SJCRH30 (cell line): ENCODE measurements at places on chromosomes 4 and X. TPM values are rescaled to one million over a fixed set of nuclear protein-coding genes. Genes with fewer than 3 reads are reported as not detected.
A peak's percentile ranks its signal among the peaks of the same experiment; 100 is the strongest.

The NLGN4X gene
- total RNA-seq = 0.79 and 1.7 TPM in 2 replicates

DNA sequence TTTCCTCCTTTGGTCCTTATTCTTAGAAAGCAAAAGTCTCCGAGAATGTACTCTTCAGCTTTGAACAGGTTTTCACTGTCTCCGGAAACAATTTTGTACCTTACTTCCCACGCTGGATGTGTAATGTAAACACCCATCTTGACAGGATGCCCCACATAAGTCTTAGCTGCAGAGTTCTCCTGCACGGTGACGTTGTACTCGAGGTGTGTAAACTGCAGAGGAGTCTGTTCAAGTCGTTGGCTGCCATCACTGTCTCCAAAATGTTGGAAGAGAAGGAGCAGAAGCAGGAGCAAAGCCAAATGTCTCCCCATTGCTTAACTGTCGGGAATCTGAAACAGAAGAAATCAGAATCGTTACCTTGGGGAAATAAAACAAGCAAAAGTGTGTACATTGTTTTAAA lies 14.1 kb downstream of the FAT1 start:
- H3K4me1 ChIP-seq = no peaks in the 10 kb centered on the region
- H3K27me3 ChIP-seq = no peaks in the 10 kb centered on the region
- no peak overlapping the region for H3K27ac ChIP-seq
- no peak overlapping the region for H3K4me3 ChIP-seq
- no peak for DNase-seq
- H3K36me3 ChIP-seq = peaks cover 26% of the 10 kb centered on the region; the same call in 1 of the 2 replicates

GRCh38 chr4:178612733-178613132 lies 1170.5 kb upstream of the AGA start:
- no peaks in the 10 kb centered on the region for H3K27me3 ChIP-seq
- H3K27ac ChIP-seq = no peak overlapping the region
- no peak for DNase-seq
- H3K4me3 ChIP-seq = no peak overlapping the region
- H3K4me1 ChIP-seq = no peaks in the 10 kb centered on the region
- H3K36me3 ChIP-seq = no peaks in the 10 kb centered on the region

- no peaks in the 10 kb centered on the region for H3K4me1 ChIP-seq
- no peak overlapping the region for H3K27ac ChIP-seq
- H3K36me3 ChIP-seq = no peaks in the 10 kb centered on the region
- H3K4me3 ChIP-seq = no peak overlapping the region
- no peaks in the 10 kb centered on the region for H3K27me3 ChIP-seq
- DNase-seq = no peak
Observed at GRCh38 chr4:35247047-35247446, 997.3 kb downstream of the ARAP2 start.

DNA sequence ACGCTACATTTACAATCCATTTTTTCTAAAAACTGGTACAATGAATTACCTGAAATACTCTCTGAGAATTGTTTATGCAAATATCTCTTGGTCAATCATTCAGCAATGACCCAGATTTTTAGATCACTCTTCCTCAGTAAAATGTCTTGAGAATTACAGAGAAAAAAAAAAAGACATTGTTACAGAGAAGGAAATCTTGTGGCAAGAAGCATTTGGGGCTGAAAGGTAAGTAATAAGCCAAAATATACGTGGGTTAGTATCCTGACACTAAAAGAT lies 19.6 kb upstream of the TET2 start:
- no peaks in the 10 kb centered on the region for H3K4me1 ChIP-seq
- no peaks in the 10 kb centered on the region for H3K36me3 ChIP-seq
- H3K4me3 ChIP-seq = no peak overlapping the region
- H3K27me3 ChIP-seq = no peaks in the 10 kb centered on the region
- H3K27ac ChIP-seq = no peak overlapping the region

GRCh38 chrX:44432641-44433040 lies 89.2 kb upstream of the EFHC2 start:
- no peaks in the 10 kb centered on the region for H3K36me3 ChIP-seq
- H3K27ac ChIP-seq = no peak overlapping the region
- no peak overlapping the region for H3K4me3 ChIP-seq
- no peaks in the 10 kb centered on the region for H3K4me1 ChIP-seq
- DNase-seq = no peak
- no peaks in the 10 kb centered on the region for H3K27me3 ChIP-seq

GRCh38 chr4:16029262-16029661 lies 54.6 kb downstream of the PROM1 start:
- no peaks in the 10 kb centered on the region for H3K27me3 ChIP-seq
- no peaks in the 10 kb centered on the region for H3K36me3 ChIP-seq
- H3K4me1 ChIP-seq = peaks cover 22% of the 10 kb centered on the region

DNA sequence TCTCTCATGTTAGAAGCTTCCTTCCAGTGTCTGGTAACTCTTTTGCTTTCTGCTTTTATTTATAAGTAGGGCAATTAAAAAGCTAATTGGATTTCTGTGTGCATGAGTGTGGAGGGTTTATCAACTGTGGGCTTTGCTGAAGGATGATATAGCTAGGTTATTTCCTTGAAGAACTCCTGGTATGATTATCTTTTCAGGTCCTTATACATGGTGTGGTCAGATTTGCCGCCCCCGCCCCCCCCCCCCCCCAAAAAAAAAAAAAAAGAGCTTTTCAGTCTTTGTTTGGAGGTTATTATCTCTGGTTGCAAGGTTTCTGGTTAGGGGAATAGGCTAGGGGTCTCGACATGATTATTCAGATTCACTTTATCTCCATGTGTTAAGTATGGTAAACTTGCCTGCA lies 35.9 kb downstream of the MOB1B start:
- H3K27ac ChIP-seq = no peak overlapping the region
- no peaks in the 10 kb centered on the region for H3K36me3 ChIP-seq
- H3K27me3 ChIP-seq = no peaks in the 10 kb centered on the region

GRCh38 chrX:110442635-110443034 lies 84.0 kb downstream of the RTL9 start:
- H3K27me3 ChIP-seq = no peaks in the 10 kb centered on the region
- no peak overlapping the region for H3K27ac ChIP-seq
- DNase-seq = peak; percentile 59
- no peaks in the 10 kb centered on the region for H3K36me3 ChIP-seq

GRCh38 chrX:50865311-50865710 lies 45.2 kb upstream of the BMP15 start:
- H3K36me3 ChIP-seq = no peaks in the 10 kb centered on the region
- H3K27me3 ChIP-seq = no peaks in the 10 kb centered on the region
- DNase-seq = no peak
- no peak overlapping the region for H3K4me3 ChIP-seq

The IL15 gene
- total RNA-seq = 16.3 and 18.0 TPM in 2 replicates

The NHSL2 gene
- 0.02 TPM in 1 of 2 replicates, not detected in the other for total RNA-seq

The TNMD gene
- not detected in 2 replicates for total RNA-seq

DNA sequence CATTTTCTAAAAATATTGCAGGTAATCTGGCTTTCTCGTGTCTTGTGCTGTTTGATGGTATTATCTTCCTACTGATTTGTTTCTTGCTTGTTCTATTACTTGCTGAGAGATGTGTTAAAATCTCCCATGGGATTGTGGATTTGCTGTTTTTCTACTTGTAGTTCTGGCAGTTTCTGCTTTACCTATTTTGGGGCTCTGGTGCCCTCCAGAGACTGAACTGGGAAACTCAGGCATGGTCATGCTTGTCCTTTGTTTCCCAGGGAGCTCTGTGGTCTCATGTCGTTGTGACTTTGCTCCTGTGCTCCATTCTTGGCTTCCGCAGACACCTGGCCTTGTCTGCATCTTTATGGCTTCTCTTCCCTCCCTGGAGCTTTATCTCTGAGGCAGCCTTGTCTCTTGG lies 39.5 kb downstream of the NSD2 start:
- peak; percentile 68 for DNase-seq
- H3K4me1 ChIP-seq = no peaks in the 10 kb centered on the region
- H3K27ac ChIP-seq = no peak overlapping the region
- H3K36me3 ChIP-seq = peaks cover 46% of the 10 kb centered on the region
- H3K4me3 ChIP-seq = no peak overlapping the region

GRCh38 chr4:79413886-79414285 lies 5.9 kb upstream of the GK2 start:
- no peaks in the 10 kb centered on the region for H3K36me3 ChIP-seq
- no peak overlapping the region for H3K4me3 ChIP-seq
- no peak overlapping the region for H3K27ac ChIP-seq
- no peaks in the 10 kb centered on the region for H3K4me1 ChIP-seq
- no peaks in the 10 kb centered on the region for H3K27me3 ChIP-seq

GRCh38 chrX:39445336-39445735 lies 644.1 kb downstream of the MID1IP1 start:
- no peaks in the 10 kb centered on the region for H3K36me3 ChIP-seq
- no peak overlapping the region for H3K4me3 ChIP-seq
- no peak overlapping the region for H3K27ac ChIP-seq
- H3K27me3 ChIP-seq = no peaks in the 10 kb centered on the region
- DNase-seq = no peak
- H3K4me1 ChIP-seq = peaks cover 7% of the 10 kb centered on the region

The FAM114A1 gene
- total RNA-seq = 53.3 and 55.9 TPM in 2 replicates

The SYN1 gene
- total RNA-seq = 0.04 and 0.33 TPM in 2 replicates

The CPLX1 gene
- 0.28 and 0.59 TPM in 2 replicates for total RNA-seq

DNA sequence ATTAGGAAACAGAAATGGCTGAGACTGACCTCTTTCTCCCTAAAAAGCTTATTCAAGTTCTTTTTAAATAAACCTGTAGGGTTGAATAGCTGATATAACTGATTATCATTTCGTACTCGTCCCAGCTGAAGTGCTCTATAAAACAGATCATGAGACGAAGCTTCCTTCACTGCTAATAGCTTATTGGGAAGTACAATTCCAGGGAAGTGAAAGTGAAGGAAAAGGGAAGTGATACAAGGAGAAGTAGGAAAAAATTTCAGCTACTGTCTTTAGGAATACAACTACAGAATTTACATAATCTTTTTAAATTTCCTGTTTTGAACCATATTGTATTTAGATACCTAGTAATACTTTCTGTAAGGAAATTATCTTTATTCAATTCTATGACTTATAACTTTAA lies 103.0 kb downstream of the SNCA start:
- 0 out of 2 replicates have a peak, but pooled peaks cover 7% of the 10 kb centered on the region for H3K4me1 ChIP-seq
- no peaks in the 10 kb centered on the region for H3K27me3 ChIP-seq
- DNase-seq = no peak
- H3K36me3 ChIP-seq = no peaks in the 10 kb centered on the region
- no peak overlapping the region for H3K4me3 ChIP-seq

DNA sequence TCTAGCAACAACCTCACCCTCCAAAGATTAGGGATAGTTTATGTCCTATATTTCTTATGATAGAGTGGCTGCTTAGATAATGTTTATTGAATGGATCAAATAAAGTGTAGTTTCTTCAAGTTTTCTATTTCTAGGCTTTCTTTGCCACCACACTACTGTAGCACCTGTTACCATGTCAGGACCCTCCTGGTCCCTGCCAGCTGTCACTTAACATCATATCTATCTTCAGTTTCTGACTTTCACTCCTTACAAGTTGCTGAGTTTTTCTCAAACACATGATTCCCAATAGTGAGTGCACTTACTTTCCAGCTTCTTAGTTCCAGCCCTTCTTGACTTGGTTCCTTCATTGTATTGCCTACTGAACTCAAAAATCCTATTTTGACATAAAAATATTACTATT lies 593.9 kb upstream of the PITX2 start:
- peak overlapping the region; percentile 29; the same call in 1 of the 2 replicates for H3K27ac ChIP-seq
- peak; percentile 16 for DNase-seq
- H3K36me3 ChIP-seq = no peaks in the 10 kb centered on the region
- peaks cover 14% of the 10 kb centered on the region for H3K4me1 ChIP-seq

- no peak overlapping the region for H3K4me3 ChIP-seq
- H3K27ac ChIP-seq = no peak overlapping the region
Observed at GRCh38 chr4:88803600-88804096, 106.0 kb upstream of the NAP1L5 start.

The GSPT2 gene
- 11.4 and 12.1 TPM in 2 replicates for total RNA-seq
